Ascending aorta (tissue), 2 donors: ENCODE measurements at places on chromosomes 3 and 15.

DNA sequence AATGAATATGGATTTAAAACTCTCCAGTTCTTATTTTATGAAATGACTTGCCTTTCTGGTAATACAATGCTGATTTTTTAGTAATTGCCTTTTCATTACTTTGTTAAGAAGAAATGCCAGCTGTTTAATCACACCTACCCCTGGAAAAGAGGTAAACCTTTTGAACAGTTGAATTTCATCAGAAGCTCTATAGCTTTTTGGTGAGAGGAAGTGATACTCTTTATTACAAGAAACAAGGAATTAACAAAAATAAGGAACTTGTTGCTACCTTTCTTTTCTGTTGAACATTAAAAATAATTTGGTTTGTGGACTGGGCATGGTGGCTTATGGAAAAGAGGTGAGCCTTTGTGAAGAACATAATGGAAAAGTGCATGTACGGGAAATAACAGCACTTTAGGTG is 19.7 kb downstream of the BLOC1S6 start:
- no peak for DNase-seq

GRCh38 chr3:167723872-167724271 is 10.8 kb downstream of the PDCD10 start:
- DNase-seq, result no peak

DNA sequence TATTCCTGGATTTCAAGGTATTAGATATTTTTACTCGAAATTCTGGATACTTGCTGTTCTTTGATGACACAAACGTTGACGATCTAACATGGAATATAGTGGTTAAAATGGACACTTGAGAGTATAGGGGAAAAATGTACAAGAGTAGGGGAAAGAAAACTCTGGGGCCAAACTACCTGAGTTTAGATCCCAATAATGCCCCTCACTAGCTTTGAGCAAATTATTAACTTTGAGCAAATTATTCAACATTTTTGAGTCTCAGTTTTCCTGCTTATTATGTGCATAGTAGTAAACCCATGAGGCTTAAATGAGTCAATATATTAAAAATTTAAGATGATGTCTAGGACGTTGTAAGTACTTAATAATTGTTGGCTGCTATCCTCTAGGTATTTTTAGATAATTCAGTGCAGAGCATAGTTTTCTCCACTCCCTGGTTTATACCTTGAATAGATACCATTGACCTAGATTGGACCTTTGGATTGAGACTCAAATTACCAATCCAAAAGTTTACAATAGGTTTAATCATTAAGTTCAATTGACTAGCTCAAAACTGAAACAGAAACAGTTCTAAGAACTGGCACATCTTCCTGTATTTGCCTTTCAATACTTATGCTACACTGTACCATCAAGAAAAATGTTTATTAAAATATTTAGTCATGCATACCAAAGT is 4.5 kb downstream of the ADGRG7 start:
- no peak for DNase-seq

GRCh38 chr15:70426096-70426821 is 328.5 kb upstream of the TLE3 start:
- no peak for DNase-seq

GRCh38 chr15:69751566-69751965 is 298.9 kb downstream of the RPLP1 start:
- DNase-seq, result no peak

DNA sequence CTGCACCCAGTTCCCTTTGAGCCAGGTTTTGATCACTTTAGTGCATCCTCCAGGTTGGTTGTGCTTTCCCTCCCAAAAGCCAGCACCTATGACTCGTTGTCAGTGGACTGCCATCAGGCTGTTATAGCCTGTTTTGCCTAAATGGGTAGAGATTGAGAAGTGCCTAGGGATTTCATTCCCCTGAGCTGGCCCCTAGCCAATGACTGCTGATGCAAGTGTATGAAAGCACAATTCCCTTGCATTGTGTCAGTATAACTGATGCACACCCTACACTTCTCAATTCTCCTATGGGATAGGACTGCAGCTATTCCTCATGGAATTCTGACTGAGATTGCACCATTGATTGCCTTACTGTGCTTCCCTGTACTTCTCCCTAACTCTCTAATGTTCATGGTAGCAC is 102.1 kb upstream of the ARPP21 start:
- no peak for DNase-seq

GRCh38 chr15:68231102-68231818 is 1.7 kb upstream of the CLN6 start:
- peak; percentile 61 for DNase-seq

DNA sequence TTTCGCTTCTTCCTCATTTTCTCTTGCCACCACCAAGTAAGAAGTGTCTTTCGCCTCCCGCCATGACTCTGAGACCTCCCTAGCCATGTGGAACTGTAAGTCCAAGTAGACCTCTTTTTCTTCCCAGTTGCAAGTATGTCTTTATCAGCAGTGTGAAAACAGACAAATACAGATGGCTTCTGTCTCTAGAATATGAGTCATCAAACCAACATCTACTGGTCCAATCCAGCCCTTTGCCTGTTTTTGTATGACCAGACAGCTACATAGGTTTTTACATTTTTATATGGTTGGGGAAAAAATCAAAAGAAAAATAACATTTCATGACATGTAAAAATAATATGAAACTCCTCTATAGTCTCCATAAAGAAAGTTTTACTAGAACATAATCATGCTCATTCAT is 118.7 kb upstream of the PTPRG start:
- DNase-seq, result no peak

DNA sequence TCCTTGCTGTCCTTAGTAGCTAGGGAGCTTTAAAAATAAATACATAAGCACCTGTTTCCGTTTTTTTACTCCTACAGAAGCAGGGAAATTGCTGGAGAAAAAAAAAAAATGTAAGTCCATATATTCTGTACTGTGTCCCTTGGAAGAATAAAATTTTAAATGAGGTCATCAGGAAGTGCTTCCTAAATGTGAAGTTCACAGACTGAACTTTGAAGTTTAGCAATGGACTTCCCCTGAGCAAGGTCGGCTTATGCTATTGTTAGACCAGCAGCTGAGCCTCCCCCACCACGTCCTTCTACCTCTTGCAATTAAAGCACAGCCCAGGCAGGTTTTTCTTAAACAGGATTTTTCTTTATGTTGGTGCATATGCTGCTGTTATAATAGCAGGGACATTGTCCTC is 26.3 kb downstream of the LIPC start:
- no peak for DNase-seq

DNA sequence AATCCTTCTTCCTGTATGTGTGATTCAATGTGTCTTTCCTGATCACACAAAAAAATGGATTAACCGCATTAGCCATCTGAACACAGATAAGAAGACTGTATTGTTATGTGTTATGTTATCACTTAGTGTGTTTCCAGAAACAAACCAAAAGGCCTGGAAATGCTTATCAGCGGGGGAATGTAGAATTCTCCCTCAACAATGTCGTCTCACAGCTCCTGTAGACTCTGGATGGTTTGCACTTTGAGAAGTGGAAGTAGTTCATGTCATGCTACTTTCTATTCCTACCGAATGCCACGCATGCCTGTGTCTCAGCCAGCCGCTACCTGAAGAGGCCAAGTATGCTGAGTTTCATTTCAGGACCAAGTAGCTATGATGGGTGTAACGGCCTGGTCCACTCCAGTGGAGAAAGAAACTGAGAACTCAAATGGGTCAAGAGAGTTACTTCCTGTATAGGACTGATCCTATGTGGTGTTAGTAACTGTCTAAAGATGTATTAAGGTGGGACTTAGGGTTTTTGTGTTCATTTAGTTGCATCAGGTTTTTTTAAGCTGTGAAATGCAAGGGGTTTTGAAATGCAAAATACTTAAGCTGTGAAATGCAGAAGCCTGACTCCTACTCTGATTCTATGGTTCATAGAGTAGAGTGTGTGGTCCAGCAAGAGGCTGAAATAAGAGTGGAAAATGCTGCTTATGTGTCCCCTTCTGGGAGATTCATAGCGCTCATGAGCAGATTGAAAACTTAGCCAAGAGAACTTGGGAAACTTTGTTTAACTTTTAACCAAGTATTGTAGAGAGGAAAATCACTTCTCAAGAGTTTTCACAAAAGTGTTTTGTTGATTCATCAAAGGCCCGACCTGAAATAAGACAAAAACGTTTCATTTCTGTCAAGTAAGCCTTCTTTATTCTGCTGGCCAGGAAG is 118.5 kb upstream of the LMOD3 start:
- no peak for DNase-seq

DNA sequence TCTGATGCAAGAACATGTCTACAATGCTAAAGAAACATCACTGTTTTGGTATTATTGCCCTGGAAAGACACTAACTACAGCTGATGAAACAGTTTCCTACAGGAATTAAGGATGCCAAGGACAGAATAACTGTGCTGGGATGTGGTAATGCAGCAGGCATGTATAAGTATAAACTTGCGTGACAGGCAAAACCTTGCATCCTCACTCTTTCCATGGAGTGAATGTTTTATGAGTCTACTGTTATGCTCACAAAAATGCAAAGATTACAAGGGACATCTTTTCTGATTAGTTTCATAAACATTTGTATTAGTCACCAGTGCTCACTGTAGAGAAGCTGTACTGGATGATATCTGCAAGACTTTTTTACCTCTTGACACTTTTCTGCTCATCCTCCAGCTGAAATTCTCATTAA is 143.6 kb downstream of the NAALADL2 start:
- DNase-seq, result no peak

- DNase-seq, result no peak
Measured at GRCh38 chr15:71066983-71067382, 48.3 kb upstream of the THSD4 start.

DNA sequence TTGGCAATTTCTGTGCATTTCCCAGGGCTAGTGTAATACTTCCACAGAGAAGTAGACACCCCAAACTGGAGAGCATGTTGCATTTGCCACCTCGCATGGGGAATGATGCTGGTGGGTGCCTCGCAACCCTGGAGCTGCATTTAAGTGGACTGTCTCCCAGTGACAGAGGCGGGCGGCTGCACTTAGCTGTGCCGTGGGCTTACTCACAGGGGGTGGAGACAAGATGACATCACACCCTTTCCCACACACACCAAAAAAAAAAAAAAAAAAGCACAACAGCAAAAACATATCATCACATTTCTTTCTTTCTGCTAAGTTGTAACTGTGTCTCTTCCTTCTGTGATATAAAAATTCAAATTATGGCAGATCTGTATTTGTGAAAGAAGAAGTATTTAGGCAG is at the start of gene ABI3BP:
Gene ABI3BP, minus strand, starts transcription at position 113 of the 400 bp plus-strand sequence. Its CDS starts 37 bp downstream, at position 76.
- DNase-seq, result peak; percentile 53

GRCh38 chr3:59313365-59313764 is 263.5 kb upstream of the CFAP20DC start:
- no peak for DNase-seq

GRCh38 chr3:185071287-185071800 is 81.5 kb downstream of the C3orf70 start:
- no peak for DNase-seq

- no peak for DNase-seq
Measured at GRCh38 chr3:104521606-104522336, 844.9 kb upstream of the ALCAM start.

- no peak for DNase-seq
Measured at GRCh38 chr15:36680751-36681150, 101.3 kb downstream of the CDIN1 start.

GRCh38 chr3:101244212-101244575 is 76.2 kb downstream of the IMPG2 start:
- DNase-seq, result no peak

DNA sequence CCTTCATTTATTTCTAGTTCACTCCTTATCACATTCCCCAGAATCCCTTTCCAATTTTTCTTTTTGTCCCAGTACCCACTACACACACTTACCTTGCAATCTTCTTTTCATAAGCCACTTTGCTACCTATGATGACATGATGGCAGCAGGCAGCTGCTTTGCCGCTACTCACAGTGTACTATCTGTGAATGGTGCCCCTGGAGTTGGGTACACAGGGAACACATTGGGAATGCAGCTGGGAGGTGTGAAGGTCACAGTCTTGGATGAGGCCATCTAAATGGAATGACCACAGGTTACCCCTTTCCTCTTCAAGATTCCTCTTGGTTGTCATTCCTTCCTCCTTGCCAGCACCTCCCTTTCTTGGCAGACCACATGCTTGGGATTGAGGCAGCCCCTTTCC is 20.8 kb upstream of the TNIK start:
- no peak for DNase-seq

DNA sequence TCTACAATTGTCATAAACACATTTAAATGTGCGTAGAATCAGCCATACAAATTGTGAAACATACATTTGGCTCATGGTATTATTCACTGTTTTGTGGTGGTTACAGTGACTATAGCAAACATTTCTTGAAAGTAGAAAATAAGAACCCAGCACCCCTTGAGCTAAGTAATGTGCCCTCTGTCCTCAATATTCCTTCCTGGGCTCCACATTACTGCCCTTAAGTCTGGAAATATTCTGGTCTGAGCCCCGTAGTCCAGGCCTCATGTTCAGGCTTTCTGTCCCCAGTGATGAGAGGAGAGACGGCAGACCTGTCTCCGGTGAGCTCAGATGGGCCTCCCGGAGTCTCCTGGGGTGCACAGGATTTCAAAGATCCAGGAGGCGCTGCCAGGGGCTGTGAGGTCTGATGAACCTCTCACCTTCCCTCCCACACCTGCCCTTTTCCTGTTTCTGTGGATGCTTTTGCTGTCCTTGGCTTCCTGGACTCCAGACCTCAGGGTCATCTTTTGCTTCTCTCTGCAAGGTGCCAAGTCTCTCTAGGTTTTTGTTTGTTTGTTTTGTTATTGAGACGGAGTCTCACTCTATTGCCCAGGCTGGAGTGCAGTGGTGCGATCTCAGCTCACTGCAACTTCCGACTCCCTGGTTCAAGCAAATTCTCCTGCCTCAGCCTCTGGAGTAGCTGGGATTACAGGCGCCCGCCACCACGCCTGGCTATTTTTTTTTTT is 8.8 kb upstream of the MUC20 start:
- no peak for DNase-seq

DNA sequence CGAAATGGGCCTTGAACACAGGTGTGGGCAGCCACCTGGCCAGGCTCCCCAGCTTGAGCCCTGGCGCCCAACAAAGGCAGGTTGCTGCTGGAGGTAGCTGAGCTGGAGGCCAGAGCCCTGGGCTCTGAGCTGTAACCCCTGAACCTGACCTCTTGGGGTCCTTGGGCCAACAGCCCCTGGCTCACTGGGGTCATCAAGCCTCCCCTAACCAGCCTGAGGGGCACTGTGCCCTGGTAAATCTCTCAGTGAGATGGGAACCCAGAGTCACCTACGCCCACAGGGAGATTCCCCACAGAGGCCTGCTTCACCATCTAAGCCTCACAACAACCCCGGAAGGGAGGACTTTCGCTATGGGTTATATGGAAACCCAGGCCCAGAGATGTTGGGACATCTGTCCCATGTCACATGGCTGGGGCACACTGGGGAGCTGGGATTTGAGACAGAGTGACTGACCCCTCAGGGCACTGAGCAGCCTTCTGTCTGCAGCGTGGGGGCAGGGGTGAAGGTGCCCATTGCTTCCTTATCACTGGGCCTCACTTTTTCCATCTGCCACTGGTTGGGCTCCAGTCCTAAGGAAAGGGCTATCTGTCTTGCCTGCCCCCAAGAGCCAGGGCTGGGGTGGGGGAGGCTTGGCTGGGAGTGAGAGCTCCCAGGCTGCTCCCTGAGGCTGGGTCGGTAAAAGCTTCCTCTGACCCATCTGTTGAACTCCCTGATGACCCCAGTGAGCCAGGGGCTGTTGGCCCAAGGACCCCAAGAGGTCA is 59.1 kb downstream of the IQSEC1 start:
- DNase-seq, result no peak
